ENCODE measurements at places on chromosomes 6 and 20. TPM values are rescaled to one million over a fixed set of nuclear protein-coding genes. Genes with fewer than 3 reads are reported as not detected.

The GJA10 gene
- total RNA-seq = not detected

The RAET1E gene
- 18.5 TPM for total RNA-seq

The C2 gene
- total RNA-seq = 0.71 TPM

The TDRD6 gene
- total RNA-seq = 0.50 TPM

The PDYN gene
- not detected for total RNA-seq

Data from nasal cavity respiratory epithelium epithelial cell of viscerocranial mucosa (primary cell).